ENCODE measurements at places on chromosomes 3 and 15.

GRCh38 chr3:191792580-191792979 lies 331.6 kb downstream of the PYDC2 start:
- no peak for DNase-seq

DNA sequence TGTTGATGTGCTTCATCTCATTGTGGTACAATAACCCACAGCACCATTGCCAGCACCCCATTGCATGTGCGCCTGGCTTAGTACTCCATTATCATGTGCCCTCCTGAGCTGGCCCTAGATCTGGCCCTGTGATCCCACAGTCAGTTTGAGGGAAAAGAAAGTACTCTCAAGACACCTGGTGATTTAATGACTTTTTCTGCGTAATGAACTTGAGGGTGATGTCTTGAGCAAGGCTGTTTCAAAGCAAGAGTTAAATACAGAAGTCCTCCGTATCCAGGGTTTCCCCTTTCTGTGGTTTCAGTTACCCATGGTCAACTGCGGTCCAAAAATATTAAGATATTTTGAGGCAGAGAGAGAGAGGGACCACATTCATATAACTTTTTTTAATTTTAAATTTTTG lies 16.3 kb downstream of the C3orf20 start:
- peak; percentile 20 for DNase-seq

- DNase-seq: peak; percentile 80
Observed at GRCh38 chr3:108552267-108553159, 36.7 kb downstream of the CIP2A start.

DNA sequence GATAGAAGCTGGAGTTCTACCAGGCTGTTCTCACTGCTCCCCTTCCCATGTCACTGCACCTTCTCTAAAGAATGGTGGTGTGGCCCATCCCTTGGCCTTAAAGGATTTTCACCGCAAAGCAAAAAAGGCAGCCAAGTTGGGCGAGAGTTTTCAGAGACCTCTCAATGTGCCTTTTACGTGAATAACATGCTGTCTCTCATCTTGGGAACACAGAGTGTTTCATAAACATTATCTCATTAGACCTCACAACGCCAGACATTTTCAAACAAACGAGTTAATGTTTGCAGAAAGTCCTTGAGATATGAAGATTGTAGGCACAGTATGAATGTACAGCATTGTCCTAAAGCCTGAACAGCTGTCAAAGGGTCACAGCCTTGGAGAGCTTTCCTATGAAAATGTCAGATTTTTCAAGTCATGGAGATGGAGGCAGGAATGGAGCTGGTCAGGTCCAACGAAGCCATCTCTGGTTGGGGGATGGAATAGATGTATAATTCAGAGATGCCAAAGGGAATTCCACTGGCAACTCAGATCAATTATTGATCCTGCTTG lies 21.3 kb downstream of the TM4SF1 start:
- DNase-seq: no peak

DNA sequence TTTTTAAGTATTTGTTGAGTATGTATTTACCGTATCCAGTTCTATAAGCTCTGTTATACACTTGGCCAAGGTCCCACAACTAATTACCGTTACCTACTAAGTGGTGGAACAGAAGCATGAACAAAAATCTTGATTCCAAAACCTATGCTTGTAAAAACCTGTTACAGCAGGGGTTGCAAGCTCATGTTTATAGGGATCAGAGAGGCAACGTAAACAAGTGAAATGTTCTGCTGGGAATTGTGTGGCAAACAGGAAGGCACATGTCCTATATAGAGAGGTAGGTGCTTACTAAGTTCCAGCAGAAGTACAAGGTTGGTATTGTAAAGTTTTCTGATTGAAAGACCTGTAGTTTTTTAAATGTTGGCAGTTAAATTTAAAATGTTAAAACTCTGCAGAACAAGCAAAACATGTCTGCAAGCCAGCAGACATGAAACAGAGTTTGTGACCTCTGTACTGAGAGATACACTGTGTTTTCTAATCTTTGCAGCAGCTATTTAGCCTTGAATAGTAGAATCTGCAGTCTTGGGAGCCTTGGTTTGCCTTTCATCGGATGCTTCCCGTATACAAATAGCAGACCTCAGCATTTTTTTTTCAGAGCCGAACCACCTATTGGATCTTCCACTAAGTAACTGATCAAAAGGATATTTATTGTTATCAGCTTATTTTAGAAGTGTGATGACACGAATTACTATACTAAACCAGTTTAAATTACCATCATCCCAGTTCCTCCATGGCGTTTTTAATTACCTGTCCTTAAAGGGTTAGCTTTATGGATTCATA lies 11.4 kb downstream of the IREB2 start:
- DNase-seq: no peak

GRCh38 chr15:92407916-92408315 lies 14.2 kb downstream of the ST8SIA2 start:
- no peak for DNase-seq
